ENCODE measurements at places on chromosomes 1 and 21.

- peak; percentile 40 for DNase-seq
Measured at GRCh38 chr1:68624233-68624632, 127.4 kb upstream of the DEPDC1 start.

DNA sequence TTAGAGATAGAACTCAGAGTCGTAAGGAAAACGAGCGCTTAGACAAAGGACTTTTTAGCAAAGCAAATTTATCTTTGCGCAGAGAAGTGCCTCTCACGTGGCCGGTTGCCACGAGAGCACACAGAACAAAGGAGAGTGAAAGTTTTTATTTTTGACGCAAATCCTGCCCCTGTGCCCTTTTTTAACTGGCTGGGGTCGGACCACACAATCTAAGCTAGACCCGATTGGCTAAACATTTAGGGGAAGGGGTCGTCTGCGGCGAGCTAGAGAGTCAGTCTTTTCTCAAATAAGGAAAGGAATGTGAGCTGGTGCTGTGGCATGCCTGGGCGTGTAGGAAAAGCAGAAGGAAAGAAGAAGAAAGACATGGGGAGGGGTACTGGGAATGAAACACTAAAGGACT lies 2.4 kb downstream of the KRTAP10-2 start:
- DNase-seq = no peak

GRCh38 chr1:47755101-47755990 lies 241.8 kb downstream of the TRABD2B start:
- peak; percentile 78 for DNase-seq

DNA sequence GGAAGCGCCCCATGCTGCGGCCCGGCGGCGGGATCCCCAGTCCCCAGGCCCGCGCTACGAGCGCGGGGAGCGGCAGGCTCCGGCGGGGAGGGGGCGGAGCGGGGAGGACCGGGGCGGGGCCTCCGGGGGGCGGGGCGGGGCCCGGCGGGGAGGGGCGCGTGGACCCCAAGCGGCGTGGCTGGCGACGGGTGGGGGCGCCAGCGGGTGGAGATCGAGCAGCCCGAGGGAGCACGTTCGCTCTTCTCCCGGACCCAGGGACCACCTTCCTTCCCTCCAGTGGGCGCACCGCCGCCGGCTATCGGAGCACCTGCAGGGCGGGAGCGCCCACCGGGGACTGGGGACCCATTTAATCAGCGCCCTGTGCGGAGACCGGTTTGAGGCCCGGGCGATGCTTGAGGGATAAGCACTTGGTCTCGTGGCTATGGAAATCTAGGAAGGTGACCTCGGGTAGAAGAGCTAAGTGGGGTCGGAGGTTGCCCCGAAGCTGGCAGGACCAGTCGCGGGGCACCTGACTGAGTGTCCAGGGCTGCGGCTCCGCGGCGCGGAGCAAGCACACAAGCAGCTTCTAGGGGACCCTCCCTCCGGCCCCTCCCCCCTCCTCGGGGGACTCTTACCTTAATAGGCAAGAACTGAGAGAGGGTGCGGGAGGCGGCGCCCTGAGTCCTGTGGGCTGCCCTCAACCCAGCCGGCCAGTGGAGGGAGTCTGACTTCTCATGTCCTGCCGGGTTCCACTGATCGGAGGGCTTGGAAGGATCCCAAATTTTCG lies at the start of gene TSPAN2:
Gene TSPAN2, minus strand, starts transcription at position 84 of the 766 bp plus-strand sequence. Its CDS starts 71 bp downstream, at position 13.
- peak; percentile 73 for DNase-seq
